Fibroblast of pulmonary artery (primary cell): ENCODE measurements at places on chromosomes 5 and 9.

DNA sequence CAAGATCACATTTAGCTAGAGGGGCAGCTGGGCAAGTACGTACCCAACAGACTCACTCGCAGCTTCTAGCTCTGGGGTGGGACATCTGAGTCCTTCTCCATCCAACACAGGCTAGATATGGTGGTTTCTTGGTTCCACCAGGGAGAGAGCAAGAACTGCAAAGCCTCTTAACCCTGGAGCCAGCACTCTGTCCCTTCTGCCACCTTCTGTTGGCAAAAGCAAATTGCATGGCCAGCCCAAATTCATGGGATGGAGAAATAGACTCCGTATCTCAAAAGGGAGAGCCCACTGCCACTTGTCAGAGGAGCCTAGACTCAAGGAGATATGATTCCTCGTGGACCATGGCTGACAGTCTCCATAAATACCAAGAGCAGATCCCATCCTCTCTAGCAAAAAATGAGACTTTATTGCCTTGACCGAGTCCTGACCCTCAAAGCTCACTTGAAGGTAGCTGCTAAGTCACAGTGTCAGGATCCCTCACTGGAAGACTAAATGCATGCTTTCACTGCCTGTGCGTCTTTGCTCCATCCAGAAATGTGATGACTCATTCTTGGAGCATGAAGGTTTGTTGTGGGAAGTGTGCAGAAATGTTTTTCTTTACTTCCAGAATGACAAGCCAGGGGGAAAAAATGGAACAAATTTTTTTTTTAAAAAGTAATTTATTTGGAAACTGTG lies 28.8 kb upstream of the ROR2 start:
- peak; percentile 91 for DNase-seq

DNA sequence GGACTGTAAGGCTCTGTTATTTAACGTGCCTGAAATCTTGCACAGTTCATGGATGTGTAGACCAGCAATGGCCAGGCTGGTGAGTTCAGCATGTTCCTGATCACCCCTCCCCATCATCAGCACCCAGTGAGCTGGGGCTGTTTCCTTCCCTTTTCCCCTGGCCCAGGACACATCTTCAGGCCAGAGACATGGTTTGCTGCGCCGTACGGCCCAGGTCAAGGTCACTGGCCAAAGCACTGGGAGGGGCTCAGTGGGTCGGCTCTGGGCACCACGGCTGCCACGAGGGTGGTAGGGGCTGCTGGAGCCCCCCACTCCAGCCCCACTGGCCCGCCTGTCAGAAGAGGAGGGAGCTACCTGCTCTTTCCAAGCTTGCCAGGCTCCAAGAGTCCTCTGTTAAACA lies 55.9 kb downstream of the SEMA4D start:
- no peak for DNase-seq

GRCh38 chr5:16791036-16791705 lies 144.9 kb downstream of the MYO10 start:
- DNase-seq = peak; percentile 83

DNA sequence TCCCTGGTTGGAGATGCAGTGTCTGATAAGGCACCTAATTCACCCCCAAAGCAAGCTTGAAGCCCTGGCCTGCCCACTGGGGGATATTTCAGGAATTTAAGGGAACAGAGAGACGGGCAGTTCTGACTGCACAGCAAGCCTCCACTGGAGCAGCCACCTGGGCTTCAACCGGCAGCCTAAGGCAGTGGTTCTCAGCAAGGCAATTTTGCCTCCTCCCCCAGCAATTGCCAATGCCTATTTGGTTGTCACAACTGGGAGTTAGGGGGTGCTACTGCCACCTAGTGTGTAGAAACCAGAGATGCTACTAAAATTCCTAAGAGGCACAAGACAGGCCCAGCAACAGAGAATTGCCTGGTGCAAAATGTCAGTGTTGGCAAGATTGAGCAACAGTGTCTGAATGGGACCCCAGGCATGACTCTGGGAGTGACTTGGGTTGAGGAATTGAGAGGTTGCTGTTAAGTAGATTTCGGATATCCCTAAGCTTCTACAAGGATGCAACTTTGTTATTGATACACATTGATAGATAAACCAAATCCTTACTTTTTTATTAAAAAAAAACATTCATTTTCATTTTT lies 58.7 kb upstream of the CTSL start:
- DNase-seq = peak; percentile 33

GRCh38 chr5:109298794-109299193 lies 111.0 kb downstream of the PJA2 start:
- DNase-seq = no peak
